ENCODE measurements at places on chromosomes 4 and X.
A peak's percentile ranks its signal among the peaks of the same experiment; 100 is the strongest.

DNA sequence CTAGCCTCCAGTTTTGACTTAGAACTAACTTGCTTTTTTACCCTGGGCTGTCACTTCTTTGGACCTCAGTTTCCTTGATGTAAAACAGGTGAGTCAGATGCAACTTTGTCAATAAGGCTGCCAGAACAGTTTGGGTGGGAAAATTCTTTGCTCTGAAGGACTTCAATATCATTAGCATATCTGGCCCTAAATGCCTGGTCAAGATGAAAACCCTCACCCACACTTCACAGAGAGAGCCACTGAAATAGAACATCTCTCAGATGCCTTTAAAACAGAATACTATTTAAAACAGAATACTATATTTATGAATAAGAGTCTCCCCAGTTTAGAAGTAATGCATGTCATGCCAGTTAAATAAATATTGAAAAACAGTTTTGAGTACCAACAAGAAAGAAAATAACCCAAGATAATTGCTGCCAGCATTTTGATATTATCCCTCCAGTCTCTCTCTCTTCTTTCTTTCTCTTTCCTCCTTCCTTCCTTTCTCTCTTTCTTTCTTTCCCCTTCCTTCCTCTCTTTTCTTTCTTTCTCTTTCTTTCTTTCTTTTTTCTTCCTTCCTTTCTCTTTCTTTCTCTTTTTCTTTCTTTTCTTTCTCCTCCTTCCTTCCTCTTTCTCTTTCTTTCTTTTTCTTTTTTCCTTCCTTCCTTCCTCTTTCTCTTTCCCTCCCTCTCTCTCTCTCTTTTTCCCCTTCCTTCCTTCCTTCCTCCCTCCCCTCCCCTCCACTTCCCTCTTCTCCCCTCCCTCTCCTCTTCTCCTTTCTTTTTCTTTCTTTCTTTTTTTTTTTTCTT lies 32.8 kb upstream of the SHISA3 start:
- DNase-seq = no peak

GRCh38 chr4:80276931-80277330 lies 10.5 kb downstream of the FGF5 start:
- no peak for DNase-seq

DNA sequence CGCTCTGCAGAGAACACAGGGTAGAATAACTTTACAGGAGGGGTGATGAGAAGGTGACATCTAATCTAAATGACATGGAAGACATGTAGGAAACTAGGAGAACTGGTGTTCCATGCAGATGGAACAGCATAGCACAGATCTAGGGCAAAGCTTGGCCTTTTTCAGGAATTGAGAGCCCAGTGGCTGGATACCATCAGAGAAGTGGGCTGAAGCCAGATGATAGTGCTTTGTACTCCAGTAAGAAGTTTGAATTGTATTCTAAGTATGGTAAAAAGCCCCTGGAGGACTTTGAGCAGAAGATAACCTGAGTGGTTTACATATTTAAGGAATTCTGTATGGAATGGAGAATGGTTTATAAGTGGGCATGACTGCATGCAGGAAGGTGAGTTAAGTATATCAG lies 32.8 kb downstream of the ENOPH1 start:
- DNase-seq = no peak

- peak; percentile 48 for DNase-seq
Measured at GRCh38 chrX:80285131-80285773, 135.0 kb upstream of the TENT5D start.

- no peak for DNase-seq
Measured at GRCh38 chr4:10730019-10730418, 45.5 kb upstream of the CLNK start.

DNA sequence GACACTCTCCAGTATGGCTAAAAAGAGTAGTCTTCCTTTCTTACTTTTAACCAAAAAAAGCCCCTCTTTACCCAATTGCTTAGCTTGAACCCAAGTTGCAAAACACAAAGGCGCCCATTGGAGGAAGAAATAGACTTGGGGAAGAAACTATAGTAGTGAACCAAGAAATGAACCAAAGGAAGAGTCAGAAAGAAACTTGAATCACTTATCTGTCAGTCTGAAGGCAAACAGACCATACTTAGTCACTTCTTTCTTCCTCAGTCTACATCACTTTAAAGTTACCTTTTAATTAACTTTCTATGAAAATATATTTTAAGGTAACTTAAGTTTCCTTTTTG lies 161.4 kb upstream of the GIMD1 start:
- no peak for DNase-seq

GRCh38 chr4:73729534-73730165 lies 10.7 kb upstream of the CXCL8 start:
- peak; percentile 66 for DNase-seq

- peak; percentile 73 for DNase-seq
Measured at GRCh38 chr4:71026086-71026485, 32.6 kb downstream of the DCK start.

GRCh38 chr4:76543378-76543777 lies 108.3 kb downstream of the SHROOM3 start:
- DNase-seq = no peak

Measured in cardiac muscle cell (in vitro differentiated cells and primary cell).